AG10803 (cell line): ENCODE measurements at places on chromosomes 3 and 15.

DNA sequence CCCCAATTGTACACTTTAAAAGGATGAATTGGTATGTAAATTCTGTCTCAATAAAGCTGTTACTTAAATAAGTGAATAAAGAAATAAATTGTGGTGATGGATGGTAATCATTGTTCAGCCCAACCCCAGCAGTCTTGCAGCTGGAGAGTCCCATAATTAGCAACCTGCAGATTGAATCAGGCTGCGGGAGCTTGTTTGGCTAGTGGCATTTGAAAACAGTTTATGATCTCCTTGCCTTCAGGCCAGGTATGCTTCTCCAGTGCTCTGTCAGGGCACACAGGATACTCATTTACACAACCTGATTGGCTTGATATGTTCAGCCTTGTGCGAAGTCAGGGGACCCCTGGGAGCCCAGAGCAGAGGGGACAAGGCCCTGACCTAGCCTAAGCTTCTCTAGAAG is 16.5 kb upstream of the TSEN2 start:
- DNase-seq = no peak

- no peak for DNase-seq
Measured at GRCh38 chr3:61520966-61521628, 40.3 kb upstream of the PTPRG start.

DNA sequence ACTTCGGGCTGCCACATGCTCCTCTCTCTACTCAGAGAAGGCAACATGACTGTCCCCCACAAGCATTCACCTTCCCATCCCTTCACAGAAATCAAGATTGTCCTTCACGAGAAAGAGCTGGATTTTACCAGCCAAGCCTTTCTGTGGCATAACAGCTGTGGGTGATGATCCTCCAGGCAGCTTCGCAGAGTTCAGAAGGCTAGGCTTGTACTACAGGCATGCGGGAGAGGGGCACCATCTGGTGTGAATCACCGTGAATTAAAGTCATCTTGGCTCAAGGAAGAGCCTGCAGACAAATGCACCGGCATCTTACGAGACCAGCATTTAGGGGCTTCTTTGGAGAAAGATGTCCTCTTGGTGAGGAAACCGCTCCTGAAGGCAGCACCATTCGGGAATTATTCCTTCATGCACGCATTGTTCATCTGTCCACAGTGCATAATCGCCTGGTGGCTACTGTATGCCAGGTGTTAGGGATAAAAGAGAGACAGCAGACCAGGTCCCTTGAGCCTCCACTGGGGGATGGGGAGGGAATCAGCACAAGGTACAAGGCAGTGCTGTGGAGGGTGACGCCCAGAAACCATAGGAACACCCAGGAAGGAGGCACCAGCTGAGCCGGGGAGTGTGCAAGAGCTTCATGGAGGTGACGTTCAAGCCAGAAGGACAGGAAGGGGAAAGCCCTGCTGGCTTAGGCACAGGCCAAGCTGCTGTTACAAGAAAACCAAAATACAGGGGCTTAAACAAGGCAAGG is 108.6 kb downstream of the TMEM266 start:
- peak; percentile 77 for DNase-seq

DNA sequence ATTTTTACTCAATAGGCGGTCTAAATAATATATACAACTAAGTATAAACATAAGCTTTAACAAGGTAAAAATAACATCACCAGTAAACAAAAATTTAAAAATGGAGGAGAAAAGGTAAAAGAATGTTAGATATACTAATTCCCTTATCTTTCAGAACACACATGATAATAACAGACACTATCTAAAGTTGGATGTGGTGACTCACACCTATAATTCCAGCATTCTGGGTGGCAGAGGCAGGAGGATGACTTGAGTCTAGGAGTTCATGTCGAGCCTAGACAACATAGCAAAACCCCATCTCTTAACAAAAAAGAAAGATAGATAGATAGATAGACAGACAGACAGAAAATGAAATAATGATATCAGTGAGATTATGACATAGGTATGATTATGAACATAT is 85.1 kb downstream of the STAG1 start:
- no peak for DNase-seq

DNA sequence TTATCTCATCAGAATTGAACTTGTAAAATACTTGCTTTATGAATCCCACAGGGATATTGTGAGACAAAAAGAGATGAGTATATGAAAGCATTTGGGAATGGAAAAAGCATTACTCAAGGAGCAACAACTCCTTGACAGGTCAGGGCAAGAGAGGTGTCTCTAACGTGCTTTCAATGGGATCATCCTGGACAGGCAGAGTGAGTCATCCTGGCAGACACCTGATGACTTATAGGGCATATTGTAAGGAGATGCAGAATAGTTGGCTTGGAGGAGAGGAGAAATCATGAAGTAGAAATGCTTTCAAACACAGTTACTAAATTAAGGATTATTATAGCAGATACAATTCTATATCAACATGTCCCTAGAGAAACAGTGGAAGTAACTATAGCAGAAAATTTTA is 71.9 kb upstream of the THSD4 start:
- DNase-seq = peak; percentile 20

DNA sequence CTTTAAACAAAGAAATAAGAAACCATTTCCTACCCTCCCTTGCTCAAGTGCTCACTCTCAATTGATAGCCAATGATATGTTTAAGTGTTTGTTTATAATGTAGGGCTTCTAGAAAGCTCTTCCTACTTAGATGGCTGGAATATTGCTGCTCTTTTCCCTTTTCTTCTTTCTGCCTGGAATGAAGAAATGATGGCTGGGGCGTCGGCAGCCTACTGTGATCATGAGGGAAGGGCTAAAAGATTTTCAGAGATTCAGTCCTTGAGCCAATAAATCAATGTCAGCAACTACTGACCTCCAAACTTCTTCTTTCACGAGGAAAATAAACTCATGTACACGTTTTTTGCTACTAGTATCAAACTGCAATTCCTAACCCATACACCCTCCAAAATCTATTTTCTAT is 2.1 kb upstream of the GPR27 start:
- no peak for DNase-seq

DNA sequence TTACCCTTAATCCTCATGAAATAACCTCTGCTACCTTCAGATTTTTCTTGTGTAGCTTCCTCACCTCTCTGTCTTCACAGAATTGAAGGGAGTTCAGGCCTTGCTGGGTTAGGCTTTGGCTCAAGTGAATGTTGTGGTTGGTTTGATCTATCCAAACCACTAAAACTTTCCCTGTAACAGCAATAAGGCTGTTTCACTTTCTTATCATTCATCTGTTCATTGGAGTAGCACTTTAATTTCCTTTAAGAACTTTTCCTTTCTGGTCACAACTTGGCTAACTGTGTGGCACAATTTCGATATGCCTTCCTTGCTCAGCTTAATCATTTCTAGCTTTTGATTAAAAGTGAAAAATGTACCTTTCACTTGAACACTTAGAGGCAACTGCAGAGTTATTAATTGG is 129.8 kb downstream of the NR1I2 start:
- DNase-seq = no peak

GRCh38 chr3:18891641-18892040 is 256.7 kb upstream of the KCNH8 start:
- no peak for DNase-seq

DNA sequence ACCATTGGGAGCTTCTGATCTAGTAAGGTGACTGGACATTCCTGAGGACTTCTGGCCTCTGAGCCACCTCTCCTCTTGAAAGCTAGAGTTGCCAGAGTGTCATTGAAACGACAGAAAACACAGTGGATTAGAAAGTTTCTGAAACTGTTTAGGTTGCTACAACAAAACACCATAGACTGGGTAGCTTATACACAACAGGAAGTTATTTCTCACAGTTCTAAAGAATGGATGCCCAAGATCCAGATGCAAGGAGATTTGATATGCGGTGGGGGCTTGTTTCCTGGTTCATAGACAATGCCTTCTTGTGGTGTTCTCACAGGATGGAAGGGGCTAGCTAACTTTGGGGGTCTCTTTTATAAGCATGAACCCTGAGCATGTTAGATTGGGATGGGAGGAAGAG is 43.3 kb upstream of the ZNF385D start:
- no peak for DNase-seq

- peak; percentile 68 for DNase-seq
Measured at GRCh38 chr3:10224794-10225665, 23.2 kb upstream of the TATDN2 start.

- DNase-seq = no peak
Measured at GRCh38 chr15:82186719-82187406, 75.7 kb downstream of the EFL1 start.

- DNase-seq = no peak
Measured at GRCh38 chr3:37217098-37217849, 42.9 kb upstream of the LRRFIP2 start.

DNA sequence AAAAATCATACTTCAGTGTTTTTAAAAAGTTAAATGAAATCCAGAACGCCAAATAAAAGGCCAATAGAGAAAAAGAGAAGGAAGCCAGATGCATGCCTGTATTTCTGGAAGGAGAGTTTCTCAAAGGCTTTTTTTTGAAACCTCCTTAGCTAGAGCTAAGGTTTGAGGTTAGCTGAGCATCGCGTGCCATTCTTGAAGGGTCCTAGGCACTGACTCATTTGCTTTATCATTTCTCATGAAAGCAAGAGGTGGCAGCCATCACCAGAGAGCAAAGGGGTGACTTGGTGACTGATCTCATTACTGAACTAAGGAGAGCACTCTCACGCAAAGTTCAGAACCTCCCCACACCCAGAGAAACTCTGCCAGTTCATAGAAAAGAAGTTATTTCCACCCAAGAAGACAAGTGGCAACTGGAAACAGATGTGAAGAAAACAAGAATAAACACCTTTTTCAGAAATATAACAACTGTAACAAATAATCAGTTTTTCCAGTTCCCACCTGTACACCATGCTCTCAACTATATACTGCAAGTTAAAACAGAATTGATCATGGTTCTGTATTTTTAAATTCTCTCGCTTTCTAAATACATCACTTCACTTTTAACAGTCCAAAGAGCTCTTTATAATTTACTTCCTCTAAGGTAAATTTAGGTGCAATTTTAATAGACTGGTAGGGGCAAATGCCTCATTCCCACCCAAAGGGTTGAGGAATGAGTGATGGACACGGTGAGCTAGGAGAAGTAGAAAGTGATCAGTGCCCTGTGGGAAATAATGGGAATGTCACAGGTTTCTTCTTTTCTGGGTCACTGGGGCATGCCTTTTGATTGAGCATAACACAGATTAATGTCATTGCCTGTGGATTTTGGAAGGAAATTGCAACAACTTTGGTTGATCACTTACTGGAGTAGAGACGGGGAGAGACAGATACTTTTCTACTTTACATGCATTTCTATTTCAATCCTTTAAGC is 24.7 kb downstream of the GPR15 start:
- DNase-seq = no peak

DNA sequence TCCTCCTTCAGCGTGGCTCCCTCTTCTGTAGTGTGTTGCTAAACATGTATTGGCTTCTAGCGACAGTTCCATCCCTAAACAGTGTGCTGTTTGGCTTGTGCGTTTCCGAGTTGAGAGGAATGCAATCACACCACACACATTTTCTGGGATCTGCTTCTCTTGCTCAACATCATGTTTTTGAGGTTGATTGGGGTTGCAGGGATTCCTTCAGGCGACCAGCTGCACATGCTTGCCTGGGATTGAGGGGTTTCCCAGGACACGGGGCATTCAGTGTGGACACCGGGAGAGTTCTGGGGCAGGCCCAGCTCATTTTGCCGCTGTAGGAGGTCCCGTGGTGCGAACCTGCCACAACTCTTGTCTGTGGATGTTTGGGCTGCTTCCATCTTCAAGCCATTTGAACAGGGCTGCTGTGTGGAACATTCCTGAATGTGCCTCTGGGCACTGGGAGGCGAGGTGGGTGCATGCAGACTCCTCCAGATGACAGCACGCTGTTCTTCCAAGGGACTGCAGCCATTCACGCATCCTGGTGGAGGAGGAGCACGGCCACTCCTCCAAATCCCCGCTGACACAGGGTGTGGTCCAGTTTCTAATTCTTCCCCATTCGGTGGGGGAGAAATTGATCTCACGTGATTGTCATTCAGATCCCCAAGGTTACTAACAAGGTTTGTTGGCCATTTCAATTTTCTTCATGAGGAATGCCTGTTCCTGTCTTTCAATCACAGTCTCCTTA is 82.8 kb downstream of the PLXNA1 start:
- peak; percentile 84 for DNase-seq
